ENCODE measurements at places on chromosomes 4 and X.
A peak's percentile ranks its signal among the peaks of the same experiment; 100 is the strongest.

DNA sequence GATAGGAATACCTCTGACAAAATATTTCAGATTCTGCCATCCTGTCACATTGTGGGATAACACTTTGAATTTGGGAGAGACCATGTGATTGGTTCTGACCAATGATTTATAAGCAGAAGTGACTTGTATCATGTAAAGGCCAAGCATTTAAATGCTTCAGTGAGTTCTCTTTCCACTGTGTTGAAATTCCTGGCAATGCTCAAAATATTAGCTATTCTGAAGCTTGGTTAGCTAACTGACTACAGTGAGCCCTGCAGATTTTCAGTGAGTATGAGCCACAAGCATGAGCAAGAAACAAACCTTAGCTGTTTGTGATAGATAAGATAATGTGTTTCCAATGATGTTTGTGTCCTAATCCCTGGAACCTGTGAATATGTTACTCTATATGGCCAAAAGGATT, 562.8 kb upstream of the AADAT start:
- no peak for DNase-seq

- no peak for DNase-seq
Measured at GRCh38 chr4:25892796-25893195, 21.2 kb upstream of the SMIM20 start.

GRCh38 chr4:72430050-72430449, 139.0 kb downstream of the ADAMTS3 start:
- no peak for DNase-seq

DNA sequence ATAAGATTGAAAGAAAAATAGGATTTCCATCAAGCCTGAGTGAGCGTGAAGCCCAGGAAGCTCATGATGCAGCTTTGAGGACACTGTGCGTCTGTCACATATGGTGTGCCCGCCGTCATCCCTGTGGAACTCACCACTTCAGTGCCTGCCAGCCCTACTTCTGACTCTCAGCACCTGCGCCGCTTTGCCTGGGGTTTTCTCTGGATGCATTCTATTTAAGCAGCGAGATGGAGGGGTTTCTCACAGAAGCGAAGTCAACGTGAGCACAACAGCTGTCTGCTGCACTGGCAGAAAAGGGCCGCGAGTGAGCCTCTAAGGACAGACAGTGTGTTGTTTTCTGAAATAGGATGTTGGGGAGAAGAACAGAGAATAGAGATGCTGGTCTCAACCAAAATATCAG, 6.2 kb upstream of the TMEM128 start:
- no peak for DNase-seq

- DNase-seq = peak; percentile 37
Measured at GRCh38 chrX:26783512-26784225, 567.7 kb downstream of the MAGEB5 start.

GRCh38 chr4:155629956-155630355, 36.7 kb upstream of the GUCY1A1 start:
- no peak for DNase-seq

GRCh38 chr4:77501851-77502250, 103.8 kb upstream of the CXCL13 start:
- DNase-seq = no peak

DNA sequence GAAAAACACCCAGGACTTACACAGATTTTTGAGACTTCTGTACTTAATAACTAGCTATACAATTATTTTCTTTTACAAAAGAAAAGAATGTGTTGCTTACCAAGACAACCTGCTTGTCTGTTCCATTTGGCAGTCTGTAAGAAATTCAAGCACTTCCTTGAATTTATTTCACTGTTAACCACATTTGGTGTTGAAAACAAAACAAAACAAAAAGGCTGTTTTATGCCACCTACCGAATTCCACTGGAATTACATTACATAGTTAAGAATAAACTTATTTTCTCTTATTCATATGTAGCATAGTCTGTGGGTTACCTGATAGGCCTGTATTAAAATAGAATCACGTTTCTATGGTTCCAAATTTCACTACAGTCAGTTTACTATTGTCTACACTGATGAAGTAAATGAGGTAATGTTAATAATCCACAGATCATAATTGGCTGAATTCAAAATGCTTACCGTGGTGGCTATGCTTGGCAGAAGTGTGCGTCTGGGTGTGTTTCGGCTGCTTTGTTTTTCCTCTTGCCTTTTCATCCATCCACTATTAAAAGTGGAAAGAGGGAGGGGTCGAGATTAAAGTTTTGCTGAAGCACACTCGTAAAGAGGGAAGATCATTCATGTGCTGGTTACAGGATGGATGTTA, at the start of gene TLR1:
Gene TLR1, minus strand, starts transcription at position 138 of the 642 bp plus-strand sequence. CDS start 5,960 bp downstream, outside the sequence.
- no peak for DNase-seq

DNA sequence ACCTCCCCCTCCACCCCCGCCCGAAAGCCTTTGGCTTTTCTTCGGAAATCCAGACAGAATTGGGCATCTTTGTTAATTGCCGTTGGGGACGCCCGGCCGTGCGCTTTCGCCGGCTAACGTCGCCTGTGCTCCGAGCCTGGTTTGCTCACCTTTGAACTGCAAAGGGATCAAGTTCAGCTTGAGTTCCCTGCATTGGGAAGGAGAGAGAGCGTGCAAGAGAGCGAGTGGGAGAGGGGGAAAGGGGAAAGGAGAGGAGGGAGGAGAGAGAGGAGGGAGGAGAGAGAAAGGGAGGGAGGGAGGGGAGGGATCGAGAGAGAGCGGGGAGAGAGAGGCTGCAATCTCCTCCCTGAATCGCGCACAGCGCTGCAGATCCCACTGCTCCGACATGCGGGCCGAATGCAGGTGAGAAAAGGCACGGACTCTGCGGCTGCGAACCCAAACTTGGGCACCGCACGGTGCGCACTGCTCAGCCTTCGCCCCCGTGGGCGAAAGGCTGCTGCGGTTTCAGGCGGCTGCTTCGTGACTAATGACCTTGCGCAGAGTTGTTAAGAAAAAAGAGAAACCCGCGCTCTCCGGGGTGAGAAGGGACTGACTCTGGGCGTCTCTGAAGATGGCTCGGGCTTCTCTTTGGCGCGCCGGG, at the start of gene PCDH7:
Gene PCDH7, plus strand, starts transcription at position 349 of the 640 bp plus-strand sequence. CDS start 1,054 bp downstream, outside the sequence.
- no peak for DNase-seq

GRCh38 chr4:42690537-42690936, 33.6 kb upstream of the ATP8A1 start:
- no peak for DNase-seq

DNA sequence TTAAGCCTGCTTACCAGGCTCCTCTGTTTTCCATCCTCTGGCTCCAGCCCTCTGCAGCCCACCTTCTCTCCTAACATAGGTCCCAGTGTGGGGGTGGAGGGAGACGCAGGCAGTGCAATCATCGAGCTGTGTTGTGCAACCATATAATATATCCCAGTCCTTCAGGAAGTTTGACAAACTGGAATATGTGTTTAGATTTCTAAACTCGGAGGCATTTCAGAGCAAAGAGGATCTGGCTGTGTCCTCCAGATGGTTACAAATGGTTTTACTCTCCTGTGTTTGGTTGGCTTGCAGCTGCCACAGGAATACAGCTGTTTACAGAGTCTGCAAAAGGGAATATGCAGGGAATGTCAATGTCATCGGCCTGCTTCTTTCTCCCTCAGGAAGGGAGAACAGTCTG, 195.3 kb upstream of the LNX1 start:
- DNase-seq = peak; percentile 51

DNA sequence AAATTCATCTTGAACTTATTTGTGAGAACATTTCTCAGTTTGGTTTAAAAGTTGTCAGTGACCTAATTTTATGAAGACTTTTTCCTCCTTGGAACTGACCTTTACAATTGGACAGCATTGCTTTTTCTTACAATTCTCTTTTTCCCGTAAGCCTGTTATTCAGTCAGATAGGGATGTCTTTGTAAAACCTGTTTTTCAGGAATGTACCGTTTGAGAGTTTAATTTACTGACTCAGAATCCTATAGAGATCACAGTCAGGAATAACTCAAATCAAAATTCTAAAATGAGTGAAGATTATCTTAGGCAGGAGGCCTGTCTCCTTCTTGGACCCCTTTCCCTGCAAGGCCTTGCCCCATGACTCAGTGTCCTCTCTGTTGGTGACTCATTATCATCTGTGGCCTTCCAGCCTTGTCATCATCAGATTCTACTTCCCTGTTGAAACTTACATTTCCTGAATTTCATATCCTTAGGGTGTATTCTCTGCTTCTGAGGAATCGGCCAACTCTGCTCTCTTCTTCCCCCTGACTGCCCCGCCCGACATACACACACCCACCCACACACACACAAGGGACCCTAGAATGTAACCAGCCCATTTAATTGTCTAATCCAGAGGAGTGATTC, 99.8 kb downstream of the ARHGAP10 start:
- no peak for DNase-seq

GRCh38 chr4:26055855-26056254, 141.8 kb downstream of the SMIM20 start:
- no peak for DNase-seq

DNA sequence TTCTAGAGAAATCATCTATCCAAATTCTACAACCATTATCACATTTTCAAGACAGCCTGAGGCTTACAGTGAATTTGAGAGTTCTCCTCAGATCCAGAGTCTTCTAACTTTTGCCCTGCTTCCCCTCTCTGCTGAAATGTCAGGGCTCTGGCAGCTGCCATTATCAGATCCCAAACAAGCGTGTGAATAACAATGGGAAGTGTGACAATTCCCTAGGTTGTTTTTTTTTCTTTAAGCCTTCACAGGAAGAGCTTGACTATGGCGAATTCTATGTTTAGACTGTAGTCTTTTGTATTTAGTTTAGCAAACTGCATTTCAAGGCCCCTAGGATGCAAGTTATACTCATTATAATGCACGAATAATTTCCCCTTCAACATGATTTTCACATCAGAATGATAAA, 61.3 kb upstream of the KDR start:
- DNase-seq = no peak

GRCh38 chrX:19769467-19769866, 117.9 kb downstream of the SH3KBP1 start:
- DNase-seq = no peak

GRCh38 chr4:144757969-144758368, 112.0 kb downstream of the HHIP start:
- DNase-seq = no peak

DNA sequence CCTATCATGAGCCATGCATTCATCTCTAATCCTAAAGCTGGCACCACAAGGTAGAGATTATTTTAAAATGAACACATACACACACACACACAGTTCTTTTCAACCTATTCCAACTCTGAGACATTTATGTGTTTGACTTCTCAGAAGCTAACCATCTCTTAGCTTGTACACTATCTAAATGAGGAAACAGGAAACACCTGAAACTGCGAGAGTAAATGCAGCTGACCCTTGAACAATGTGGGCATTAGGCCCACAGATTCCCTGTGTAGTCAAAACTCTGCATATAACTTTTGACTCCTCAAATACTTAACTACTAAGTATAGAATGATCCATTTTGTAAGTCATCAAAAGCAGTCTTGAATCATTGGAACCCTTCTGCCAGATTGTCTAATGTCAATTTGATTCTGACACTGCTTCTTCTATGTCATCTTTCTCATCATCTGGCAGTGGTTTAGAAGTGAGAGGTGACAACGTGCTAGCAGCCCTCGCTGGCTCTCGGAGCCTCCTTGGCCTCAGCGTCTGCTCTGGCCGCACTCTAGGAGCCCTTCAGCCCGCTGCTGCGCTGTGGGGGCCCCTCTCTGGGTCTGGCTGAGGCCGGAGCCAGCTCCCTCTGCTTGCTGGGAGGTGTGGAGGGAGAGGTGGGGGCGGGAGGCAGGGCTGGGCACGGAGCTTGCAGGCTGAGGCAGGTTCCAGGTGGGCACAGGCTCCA, 21.4 kb upstream of the IL15 start:
- no peak for DNase-seq

GRCh38 chr4:104966349-104967033, 180.2 kb upstream of the TET2 start:
- DNase-seq = no peak

DNA sequence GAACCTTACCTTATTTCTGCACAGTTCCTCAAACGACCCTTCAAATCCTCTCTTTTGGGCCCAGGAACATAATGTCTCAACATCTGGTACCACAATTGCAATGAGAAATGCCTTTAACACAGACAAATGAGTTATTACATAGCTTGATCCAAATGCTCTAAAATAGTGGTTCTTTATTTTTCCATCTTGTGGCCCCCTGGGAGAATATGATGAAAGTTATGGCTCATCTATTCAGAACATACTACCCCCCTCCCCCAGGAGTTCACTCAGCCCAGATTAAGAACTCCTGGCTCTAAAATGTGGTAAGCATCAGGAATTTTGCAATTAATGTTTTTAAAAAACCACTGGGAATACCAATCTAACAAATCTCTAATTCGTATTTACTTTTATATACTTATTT, 23.9 kb upstream of the CENPU start:
- no peak for DNase-seq

GRCh38 chrX:38326086-38326485, 1.2 kb downstream of the RPGR start:
- DNase-seq = no peak

DNA sequence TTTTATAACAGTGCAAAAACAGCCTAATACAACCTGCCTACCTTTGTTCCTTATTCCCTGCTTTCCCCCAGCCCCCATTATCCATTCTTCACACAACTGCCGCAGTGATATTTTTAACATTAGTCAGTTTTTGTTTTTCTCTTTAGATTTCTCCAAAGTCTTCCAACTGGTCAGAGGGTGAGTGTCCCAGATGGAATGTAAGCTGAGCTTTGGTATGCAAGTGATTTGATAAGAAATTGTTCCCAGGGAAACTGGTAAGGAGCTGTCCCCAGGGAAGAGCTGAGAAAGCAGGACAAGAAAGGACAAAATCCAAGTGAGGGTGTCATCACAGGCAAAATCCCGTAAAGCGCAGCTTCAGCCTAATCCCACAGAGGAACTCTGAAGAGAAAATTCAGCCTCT, 475.5 kb upstream of the ADGRL3 start:
- DNase-seq = no peak

- DNase-seq = no peak
Measured at GRCh38 chr4:1961563-1961962, 47.2 kb downstream of the NELFA start.

- DNase-seq = no peak
Measured at GRCh38 chrX:44314259-44314734, 29.2 kb downstream of the EFHC2 start.

DNA sequence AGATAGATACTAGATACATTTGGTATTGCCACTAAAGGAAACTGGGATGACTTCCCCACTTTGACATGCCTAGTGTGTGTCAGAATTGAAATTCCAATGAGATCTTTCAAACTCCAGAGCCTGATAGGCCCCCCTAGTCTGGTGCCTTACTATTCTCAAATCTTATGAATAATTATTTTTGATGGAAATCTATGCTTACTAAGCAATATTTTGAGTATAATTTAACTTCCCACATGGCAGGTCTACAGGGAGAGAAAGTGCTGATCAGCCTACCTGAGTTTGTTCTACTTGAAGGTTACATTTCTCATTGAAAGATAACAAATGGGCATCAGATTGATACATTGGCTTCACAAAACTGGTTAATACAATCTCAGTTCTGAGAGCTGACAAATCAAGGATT, 415.7 kb upstream of the BOD1L1 start:
- DNase-seq = no peak

GRCh38 chrX:13581554-13581953, 12.2 kb downstream of the EGFL6 start:
- no peak for DNase-seq

DNA sequence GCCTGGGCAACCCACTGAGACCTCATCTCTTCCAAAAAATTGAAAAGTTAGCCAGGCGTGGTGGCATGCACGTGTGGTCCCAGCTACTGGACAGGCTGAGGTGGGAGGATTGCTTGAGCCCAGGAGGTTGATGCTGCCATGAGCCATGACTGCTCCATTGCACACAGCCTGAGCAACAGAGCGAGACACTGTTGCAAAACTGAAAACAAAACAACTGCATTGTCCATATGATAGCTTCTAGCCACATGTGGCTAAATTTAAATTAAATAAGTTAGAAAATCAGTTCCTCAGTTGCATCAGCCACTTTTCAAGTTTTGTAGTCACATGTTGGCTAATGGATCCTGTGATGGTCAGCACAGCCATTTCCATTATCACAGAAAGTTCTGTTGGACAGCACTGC, 67.9 kb downstream of the GAB1 start:
- no peak for DNase-seq
